ENCODE measurements at places on chromosomes 5 and 9. TPM values are rescaled to one million over a fixed set of nuclear protein-coding genes. Genes with fewer than 3 reads are reported as not detected.

SPATA31A1 gene
- total RNA-seq = not detected

LHX6 gene
- total RNA-seq = 2.4 TPM

OTP gene
- total RNA-seq = 0.13 TPM

DRD1 gene
- total RNA-seq = 0.13 TPM

INSL6 gene
- not detected for total RNA-seq

ARSB gene
- total RNA-seq = 9.3 TPM

SPINK7 gene
- not detected for total RNA-seq

ANXA1 gene
- total RNA-seq = 1,032 TPM

CSF2 gene
- total RNA-seq = 0.38 TPM

NR6A1 gene
- 1.8 TPM for total RNA-seq

HRCT1 gene
- total RNA-seq = 0.20 TPM

VAV2 gene
- 46.0 TPM for total RNA-seq

NSUN2 gene
- total RNA-seq = 95.1 TPM

GRM6 gene
- total RNA-seq = not detected

EDIL3 gene
- total RNA-seq = 0.14 TPM

SMC2 gene
- total RNA-seq = 20.4 TPM

SPAAR gene
- not detected for total RNA-seq

DIRAS2 gene
- not detected for total RNA-seq

SLCO6A1 gene
- total RNA-seq = not detected

CCDC192 gene
- total RNA-seq = not detected

ALDOB gene
- not detected for total RNA-seq

TNFSF8 gene
- not detected for total RNA-seq

FBP1 gene
- total RNA-seq = not detected

CRB2 gene
- 0.09 TPM for total RNA-seq

TDRD7 gene
- total RNA-seq = 12.6 TPM

DPYSL3 gene
- total RNA-seq = 26.1 TPM

HEMGN gene
- total RNA-seq = not detected

DMGDH gene
- not detected for total RNA-seq

BHMT gene
- not detected for total RNA-seq

All from A549 treated with Hydrocortisone at 1 μM for 4 hours (cell line).